Activated CD4-positive, alpha-beta T cell treated with anti-CD3 and anti-CD28 coated beads, Interleukin-2, amount 50 U/mL, for 1 hour (primary cell): ENCODE measurements at places on chromosomes 6 and 20.
A peak's percentile ranks its signal among the peaks of the same experiment; 100 is the strongest.

DNA sequence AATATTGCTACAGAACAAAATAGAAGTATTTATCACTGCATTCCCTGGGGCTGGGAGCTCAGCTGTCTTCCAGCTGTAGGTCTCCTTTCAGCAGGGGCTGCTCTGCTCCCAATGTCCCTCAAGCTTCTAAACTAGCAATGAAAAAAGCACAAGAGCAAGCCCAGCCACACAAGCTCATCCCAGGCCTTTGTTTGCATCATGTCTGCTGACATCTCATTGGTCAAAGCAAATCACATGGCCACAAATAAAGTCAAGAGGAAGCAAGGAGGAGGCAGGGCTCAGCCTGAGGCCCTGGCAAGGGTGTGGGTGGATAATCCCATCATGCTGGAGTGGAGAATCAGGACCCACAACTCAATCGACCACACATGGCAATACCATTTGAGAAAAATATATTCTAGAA is 2.2 kb upstream of the BFSP1 start:
- no peak for DNase-seq

- no peak for DNase-seq
Observed at GRCh38 chr6:165899611-165900010, 236.6 kb upstream of the PDE10A start.

GRCh38 chr20:50029697-50030461 is 47.1 kb downstream of the SNAI1 start:
- DNase-seq: no peak

- no peak for DNase-seq
Observed at GRCh38 chr6:35140639-35141006, 516 bp downstream of the TCP11 start.

DNA sequence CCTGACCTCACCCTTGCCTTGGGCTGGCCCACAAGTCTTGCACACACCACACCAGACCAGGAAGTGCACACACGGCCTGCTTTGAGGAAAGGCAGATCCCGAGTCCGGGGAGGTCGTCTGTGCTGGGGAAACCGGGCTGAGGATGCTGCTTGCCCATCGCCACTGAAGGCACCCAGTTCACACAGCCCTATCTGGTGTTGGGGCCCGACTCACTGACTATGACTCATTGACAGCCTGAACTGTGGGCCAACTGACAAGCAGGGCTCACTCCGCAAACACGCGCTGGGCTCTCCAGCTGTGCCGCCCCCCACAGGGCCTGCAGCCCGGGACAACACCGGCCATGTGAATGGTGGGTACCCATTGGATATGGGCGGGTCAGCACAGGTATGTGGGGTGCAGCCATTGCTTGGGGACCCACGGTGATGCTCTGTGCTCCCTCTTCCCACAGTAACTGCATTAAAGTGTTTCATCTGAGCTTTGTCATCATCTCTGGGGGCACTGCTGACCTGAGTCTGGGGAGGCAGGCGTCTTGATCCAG is 1.6 kb downstream of the SAMD10 start:
- DNase-seq: peak; percentile 50

DNA sequence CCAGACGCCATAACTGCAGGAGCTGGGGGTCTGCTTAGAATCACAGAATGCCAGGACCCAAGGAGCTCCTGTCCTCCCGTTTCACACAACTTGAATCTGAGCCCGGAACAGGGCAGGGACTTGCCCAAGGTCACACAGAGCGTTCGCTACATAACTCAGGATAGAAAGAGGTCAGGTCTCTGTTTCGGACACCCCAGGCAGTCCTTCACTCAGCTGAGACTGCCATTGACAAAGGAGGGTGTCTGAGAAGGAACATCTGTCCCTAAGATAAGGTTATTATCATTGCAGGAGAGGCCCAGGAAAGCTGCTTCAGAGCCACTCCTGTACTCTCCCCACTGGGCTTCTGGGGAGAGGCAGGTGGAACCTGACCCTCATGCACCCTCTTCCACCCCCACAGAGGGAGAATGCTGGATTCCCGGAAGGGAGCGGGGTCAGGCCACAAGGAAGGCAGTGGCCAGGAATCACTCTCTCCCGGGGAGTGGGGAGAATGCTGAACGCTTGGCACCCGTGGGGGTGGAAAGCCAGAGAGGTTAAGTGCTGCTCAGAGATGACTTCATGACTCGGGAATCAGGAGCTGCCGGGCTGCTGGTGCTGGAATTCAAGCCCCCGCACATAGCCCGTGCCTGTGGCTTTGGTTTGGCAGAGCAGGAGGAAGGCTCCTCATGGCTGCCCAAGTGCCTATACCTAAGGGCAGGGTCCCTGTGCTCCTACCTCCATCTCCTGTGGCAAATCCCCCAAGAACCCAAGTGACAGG is 10.7 kb downstream of the SDC4 start:
- no peak for DNase-seq

- no peak for DNase-seq
Observed at GRCh38 chr6:159829526-159829925, 29.4 kb downstream of the PNLDC1 start.

DNA sequence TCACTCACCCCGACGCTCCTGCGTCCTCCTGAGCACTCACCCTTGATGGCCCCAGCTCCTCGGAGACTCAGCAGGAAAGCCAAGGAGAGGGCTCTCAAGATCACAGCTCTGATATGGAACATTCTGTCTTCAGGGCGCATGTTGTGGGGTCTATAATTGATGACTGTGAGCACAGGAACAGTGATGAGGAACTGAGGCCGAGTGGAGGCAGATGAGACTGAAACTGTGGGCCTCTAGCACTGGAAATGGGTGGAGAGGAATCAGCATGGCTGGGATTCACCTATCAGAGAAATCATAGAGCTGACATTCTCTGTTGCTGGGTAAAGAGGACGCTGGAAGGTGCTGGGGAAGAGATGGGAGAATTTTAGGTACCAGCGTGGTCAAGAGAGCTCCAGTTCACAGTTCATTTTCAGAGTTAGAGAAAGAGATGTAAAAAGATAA is at the start of gene HLA-DPA1:
Gene HLA-DPA1, minus strand, starts transcription at position 219 of the 441 bp plus-strand sequence.
- DNase-seq: peak; percentile 8

- DNase-seq: no peak
Observed at GRCh38 chr6:73929405-73929804, 233.4 kb downstream of the CD109 start.

DNA sequence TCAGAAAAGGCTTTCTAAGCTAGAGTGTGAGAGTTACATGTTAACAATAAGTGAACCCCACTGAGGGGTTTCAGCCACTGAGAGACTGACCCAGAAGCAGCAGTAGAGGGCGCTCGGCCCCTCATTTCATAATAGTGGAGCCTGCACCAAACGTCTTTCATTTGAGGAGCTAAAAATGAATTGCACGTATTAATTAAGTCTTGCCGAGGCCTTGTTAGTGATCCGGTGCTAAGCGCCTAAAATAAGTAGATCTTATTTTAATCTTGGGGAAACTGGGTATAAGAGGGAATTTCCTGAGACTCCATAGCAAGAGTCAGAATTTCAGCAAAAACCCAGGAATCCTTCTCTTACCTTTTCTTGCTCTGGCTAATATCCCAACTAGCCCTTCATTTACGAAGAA is 209.7 kb downstream of the FARS2 start:
- DNase-seq: peak; percentile 61
